ENCODE measurements at places on chromosomes 2 and 18. TPM values are rescaled to one million over a fixed set of nuclear protein-coding genes. Genes with fewer than 3 reads are reported as not detected.

- H3K27ac ChIP-seq, result peak overlapping the region; percentile 94
- peaks cover 74% of the 10 kb centered on the region for H3K4me1 ChIP-seq
- H3K4me3 ChIP-seq, result peak overlapping the region; percentile 38
- H3K27me3 ChIP-seq, result no peaks in the 10 kb centered on the region
Observed at GRCh38 chr2:196176142-196176738, 4.9 kb upstream of the STK17B start.

GRCh38 chr2:30722936-30723725 lies 84.1 kb downstream of the CAPN13 start:
- H3K27ac ChIP-seq, result no peak overlapping the region
- H3K36me3 ChIP-seq, result no peaks in the 10 kb centered on the region
- no peaks in the 10 kb centered on the region for H3K27me3 ChIP-seq
- no peak overlapping the region for H3K4me3 ChIP-seq
- H3K4me1 ChIP-seq, result no peaks in the 10 kb centered on the region

DNA sequence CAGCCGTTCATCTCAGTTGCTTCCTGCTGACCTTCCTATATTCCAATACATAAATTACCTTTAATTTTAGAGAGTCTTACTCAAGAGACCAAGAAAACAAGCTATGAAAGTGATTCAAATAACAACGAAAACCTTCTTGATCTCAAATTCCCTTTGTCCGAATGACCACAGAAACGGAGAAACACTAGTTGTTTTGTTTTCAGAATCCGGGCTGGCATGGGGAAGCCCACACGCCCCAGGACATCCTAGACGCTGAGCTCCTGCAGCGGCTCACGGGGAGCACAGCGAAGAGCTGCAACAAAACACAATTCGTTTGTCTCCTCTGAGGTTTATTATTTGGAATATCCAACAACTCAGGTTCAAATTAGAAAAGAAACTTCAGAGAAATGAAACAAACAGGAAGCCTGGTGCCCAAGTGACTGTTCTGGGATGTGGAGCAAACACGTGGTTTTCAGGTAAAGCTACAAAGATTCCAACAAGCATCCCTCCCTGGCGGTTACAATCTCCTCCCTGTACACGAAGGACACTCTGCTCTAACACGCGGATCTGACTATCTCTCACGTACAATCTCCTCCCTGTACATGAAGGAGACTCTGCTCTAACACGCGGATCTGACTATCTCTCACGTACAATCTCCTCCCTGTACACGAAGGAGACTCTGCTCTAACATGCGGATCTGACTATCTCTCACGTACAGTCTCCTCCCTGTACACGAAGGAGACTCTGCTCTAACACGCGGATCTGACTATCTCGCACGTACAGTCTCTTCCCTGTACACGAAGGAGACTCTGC lies 237.5 kb downstream of the TWIST2 start:
- no peak overlapping the region for H3K4me3 ChIP-seq
- DNase-seq, result no peak
- no peaks in the 10 kb centered on the region for H3K27me3 ChIP-seq
- H3K36me3 ChIP-seq, result peaks cover 70% of the 10 kb centered on the region

DNA sequence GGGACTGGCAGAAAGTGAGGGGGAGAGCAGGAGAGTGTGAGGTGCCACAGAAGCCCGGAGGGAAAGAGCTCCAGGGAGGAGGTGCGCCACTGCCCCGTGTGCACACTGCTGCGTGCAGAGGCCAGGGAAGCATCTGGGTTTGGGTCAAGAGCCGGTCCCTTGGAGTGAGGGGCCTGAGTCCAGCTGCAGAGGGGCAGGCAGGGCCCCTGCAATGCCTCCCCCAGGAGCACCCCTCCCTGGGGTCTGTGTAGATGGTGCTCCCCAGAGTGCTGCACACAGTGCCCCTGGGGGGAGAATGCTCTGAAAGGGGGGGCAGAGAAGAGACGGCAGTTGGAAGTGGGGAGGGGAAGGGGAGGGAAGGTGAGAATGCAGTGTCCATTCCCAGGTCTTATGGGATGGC lies 3.7 kb upstream of the LIMS2 start:
- H3K4me3 ChIP-seq, result no peak overlapping the region
- no peak overlapping the region for H3K27ac ChIP-seq
- DNase-seq, result no peak
- H3K4me1 ChIP-seq, result no peaks in the 10 kb centered on the region
- H3K36me3 ChIP-seq, result no peaks in the 10 kb centered on the region

Gene CCDC195
- not detected for polyA plus RNA-seq
